Stimulated activated CD4-positive, alpha-beta T cell treated with anti-CD3 and anti-CD28 coated beads, Interleukin-1b, Interleukin-23, amount 100 ng/mL, for 4 hours (primary cell): ENCODE measurements at places on chromosomes 13 and 19.

DNA sequence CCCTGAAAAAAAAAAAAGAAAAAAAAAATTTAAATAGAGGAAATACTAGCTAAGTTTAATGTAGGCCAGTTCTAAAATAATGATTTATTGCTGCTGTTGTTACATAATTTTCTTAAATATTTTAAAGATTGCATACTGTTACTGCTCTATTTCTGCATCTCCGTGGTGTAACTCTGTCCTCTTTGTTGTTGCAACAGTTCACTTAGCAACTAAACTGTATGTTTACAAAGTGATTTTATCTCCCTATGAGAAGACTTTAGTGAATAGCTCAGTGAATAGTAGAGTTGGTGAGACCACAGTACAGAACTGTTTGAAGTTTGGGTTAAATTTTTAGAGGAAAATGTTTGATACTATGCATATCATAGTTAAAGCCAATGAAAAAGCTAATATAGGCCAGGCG is 19.4 kb downstream of the BRCA2 start:
- no peak for DNase-seq

DNA sequence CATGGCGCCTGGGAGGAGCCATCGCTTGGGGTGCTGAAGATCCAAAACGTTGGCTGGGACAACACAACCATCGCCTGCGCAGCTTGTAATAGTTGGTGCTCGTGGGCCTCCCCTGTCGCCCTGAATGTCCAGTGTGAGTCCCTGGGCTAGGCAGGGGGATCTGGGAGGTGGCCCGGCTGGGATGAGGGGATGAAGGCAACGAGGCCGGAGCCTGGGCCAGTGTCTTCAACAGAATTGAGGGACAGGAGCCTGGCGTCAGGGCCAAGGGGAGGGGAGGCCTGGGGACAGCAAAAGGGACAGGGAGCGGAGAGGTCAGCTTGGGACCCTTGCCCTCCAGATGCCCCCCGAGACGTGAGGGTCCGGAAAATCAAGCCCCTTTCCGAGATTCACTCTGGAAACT is 6.7 kb upstream of the FFAR1 start:
- no peak for DNase-seq

DNA sequence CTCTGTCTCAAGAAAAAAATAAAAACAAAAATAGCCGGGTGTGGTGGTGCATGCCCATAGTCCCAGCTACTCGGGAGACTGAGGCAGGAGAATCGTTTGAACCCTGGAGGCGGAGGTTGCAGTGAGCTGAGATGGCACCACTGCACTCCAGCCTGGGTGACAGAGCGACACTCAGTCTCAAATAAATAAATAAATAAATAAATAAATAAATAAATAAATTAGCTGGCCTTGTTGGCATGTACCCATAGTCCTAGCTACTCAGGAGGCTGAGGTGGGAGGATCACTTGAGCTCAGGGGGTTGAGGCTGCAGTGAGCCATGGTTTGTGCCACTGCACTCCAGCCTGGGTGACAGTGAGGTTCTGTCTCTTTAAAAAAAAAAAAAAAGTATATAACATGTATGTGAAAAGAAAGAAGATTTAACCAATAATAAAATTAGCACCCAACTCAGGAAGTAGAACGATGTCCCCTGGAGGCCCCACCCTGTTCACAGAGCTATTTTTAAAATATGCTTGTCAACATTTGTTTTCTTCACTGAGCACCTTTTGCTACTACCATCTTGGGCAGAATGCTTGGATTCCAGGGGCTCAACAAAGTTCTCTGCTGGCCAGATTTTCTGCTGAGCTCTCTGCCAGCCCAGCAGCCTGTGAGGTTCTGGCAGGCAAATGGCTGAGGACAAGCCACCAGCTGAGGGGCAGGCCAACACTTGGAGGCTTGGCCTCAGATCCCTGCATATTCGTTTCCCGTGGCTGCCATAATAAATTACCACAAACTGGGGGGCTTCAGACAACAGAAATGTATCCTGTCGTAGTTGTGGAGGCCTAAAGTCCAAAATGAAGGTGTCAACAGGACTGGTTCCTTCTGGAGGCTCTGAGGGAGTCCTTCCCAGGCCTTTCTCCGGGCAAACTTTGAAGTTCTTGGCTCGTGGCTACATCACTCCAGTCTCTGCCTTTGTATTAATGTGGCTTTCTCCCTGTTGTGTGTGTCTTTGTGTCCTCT is 5.2 kb downstream of the SLC25A42 start:
- DNase-seq: no peak

- DNase-seq: no peak
Observed at GRCh38 chr13:25881971-25882451, 169.8 kb downstream of the SHISA2 start.

GRCh38 chr19:24141612-24142011 is 54.6 kb downstream of the ZNF254 start:
- DNase-seq: no peak

GRCh38 chr13:40922437-40923040 is 96.6 kb downstream of the ELF1 start:
- DNase-seq: no peak

- no peak for DNase-seq
Observed at GRCh38 chr13:106376401-106377112, 158.9 kb downstream of the EFNB2 start.

DNA sequence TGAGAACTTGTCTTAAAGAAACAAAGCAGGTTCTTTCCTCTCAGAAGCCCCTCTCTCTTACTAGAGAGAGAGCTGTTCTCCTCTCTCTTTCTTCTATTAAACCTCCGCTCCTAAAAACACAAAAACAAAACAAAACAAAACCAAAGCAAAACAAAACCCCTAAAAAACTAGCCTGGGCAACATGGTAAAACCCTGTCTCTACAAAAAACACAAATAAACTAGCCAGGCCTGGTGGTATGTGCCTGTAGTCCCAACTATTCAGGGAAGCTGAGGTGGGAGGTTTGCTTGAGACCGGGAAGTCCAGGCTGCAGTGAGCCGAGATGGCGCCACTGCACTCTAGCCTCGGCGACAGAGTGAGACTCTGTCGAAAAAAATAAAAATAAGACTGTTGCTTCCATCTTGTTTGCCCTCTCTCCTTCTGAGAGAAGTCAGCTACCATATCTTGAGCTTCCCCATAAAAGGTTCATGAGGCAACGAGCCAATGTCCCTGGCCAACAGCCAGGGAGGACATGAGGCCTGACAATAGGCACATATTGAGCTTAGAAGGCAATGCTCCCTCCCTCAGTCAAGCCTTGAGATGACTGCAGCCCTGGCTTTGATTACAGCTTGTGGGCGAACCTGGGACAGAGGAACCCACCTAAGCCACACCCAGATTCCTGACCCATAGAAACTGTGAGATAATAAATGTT is 17.5 kb upstream of the FLT3 start:
- DNase-seq: no peak

GRCh38 chr13:41621716-41622431 is 164.5 kb downstream of the RGCC start:
- no peak for DNase-seq

- no peak for DNase-seq
Observed at GRCh38 chr13:59112221-59112718, 1051.5 kb downstream of the DIAPH3 start.

DNA sequence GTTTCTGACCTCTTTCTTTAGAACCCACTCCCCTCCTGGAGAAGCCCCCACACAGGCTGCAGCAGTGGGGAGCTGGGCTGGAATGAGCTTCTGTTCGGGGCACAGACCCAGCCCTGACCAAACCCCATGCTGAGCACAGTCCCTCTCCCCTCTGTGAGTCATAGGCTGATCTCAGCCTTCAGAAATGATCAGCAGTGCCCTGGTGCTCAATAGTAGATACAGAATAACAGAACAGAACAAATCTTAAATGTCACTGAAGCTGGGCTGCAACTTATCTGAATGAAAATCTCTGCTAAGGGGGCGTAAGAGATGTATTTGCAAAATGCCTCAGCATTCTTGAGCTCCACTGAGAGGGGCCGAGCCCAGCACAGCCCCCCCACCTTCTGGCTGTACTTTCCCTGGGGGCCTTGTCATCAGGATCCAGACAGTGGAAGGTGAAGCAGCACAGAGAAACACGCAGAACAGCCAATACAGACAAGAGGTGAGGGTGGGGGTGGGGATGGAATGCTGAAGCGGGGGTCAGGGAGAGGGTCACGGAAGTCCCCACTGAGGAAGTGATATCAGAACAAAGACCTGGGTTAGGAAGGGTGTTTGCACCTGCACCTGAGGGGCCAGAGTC is 9.9 kb downstream of the ZNF665 start:
- DNase-seq: no peak

DNA sequence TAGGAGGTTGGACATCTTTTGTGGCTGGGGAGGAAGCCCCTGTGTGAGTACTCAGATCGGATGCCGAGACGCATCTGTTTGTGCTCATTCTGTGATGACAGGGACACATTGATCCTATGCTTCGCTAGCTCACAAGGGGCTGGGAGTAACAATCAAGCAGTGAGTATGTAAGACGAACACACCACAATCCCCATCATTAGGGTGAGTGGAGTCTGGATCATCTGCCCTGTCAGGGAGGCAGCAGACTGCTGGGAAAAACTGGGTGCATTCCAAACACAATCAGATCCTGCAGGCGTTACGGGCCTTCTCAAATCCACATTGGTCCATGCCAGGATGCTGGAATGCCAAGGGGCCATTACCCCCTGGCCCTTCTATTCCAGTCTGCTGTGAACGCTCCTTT is 64.1 kb upstream of the TSHZ3 start:
- no peak for DNase-seq

GRCh38 chr19:16281743-16282142 is 42.9 kb upstream of the KLF2 start:
- no peak for DNase-seq

- DNase-seq: no peak
Observed at GRCh38 chr13:45518525-45519245, 53.9 kb downstream of the COG3 start.

- DNase-seq: no peak
Observed at GRCh38 chr13:20669162-20669561, 34.3 kb upstream of the IL17D start.

GRCh38 chr19:13935765-13936510 is 2.3 kb downstream of the PODNL1 start:
- no peak for DNase-seq

GRCh38 chr19:6875218-6875617 is 12.2 kb upstream of the ADGRE1 start:
- DNase-seq: no peak

DNA sequence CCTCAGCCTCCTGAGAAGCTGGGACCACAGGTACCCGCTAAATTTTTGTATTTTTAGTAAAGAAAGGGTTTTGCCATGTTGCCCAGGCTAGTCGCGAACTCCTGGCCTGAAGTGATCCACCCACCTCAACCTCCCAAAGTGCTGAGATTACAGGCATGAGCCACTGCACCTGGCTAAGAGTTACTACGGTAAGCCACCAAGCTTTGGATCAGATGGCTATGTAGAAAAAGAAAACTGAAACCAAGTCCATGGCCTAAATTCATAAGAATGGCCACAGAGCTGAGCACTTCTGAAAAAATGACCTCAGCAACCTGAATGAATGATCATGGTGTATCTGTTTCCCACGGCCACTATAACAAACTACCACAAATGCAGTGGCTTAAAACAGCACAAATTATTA is 9.4 kb downstream of the OPA3 start:
- no peak for DNase-seq

DNA sequence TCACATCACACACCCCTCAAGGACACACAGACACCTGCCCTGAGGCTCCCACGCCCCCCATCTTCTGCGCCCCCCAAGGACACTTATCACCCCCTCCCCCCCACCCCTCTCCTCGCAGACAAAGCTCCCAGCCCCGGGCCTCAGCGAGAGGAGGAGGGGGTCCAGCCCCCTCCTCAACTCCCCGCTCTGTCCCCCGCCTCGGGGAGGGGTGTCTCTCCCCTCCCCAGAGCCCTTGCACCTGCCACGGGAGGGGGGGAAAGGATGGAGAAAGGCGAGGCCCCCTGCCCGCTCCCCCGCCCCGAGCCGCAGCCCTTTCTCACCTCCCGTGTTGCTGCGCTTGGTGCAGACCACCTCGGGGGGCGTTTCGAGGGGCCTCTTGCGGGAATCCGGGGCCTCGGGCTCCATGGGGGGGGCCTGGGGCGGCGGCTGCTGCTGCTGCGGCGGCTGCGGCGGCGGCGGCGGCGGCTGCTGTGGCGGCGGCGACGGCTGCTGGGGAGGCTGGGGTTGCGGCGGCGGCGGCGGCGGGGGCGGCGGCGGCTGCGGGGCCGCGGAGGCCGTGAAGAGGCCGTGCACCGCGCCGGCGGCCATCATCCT is 621 bp downstream of the NOVA2 start:
- no peak for DNase-seq

DNA sequence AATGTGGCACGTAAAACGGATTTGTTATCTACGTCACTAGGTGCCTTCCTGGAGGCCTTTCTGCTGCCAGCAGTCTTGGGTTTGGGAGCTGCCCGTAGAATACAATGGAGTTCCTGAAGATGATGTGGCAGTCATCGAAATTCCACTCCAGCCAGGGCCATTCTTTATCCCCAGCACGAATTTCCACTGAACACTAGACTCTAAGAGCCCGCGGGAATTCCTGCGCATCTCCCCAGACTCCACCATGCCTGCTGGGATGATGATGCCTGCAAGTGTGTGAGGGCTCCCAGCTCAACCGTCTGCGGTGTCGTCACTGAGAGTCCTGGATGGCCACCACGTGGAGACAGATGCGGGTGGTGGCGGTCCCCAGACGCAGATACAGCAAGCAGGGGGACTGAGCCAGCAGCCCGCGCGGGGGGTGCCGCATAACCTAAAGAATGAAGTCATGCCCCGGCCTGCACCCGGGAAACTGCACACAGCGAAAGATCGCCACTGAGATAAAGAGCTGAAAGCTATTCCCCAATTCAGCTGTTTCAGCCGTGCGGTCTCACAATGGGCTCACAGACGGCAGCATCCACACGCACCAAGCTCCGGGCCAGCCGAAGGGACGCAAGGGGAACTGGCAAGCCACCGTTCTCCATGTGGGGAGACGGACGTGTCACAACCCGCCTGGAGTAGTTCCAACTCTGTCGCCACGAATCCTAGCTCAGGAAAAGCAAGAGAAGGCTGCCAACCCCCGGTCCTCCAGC is 41.1 kb downstream of the COL4A1 start:
- no peak for DNase-seq

GRCh38 chr19:33406521-33407139 is 33.1 kb downstream of the CEBPG start:
- DNase-seq: peak; percentile 72

DNA sequence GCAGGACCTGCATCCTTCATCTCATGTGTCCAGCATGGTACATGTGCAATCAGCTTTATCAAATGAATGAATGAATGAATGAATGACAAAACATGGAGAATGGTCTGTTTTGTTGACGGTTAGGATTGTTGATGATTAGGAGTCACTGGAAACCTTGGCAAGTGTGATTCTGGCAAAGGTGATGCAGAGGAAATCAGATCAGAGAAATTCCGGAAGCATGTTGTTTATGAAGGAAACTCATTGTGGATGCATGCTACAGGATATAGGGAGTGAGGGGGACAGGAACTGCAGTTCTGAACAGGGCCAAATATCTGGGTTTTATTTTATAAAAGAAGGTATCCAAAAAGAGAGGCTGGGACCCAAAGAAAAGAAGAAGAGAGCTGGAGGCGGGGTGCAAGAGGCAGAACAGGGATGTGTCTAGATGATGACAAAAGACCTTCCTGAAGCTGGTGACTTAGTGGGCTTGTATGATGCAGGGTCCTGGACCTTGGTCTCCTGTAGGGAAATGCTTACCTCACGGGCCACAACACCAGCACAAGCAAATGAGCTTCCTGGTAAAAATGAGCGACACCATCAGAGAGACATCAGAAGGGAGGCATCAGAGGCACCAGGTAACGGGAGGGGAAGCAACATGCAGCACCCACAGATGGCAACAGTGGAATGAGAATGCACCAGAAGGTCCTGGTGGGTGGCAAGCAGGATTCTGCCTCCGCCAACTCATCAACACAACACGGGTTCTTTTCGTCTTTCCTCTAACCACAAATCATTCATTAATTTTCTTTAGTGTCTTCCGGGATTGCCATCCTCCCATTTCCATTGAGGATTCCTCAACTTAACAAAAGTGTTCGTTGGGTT is 159.6 kb downstream of the FOXO1 start:
- no peak for DNase-seq
